ENCODE measurements at places on chromosomes 16 and 17.

DNA sequence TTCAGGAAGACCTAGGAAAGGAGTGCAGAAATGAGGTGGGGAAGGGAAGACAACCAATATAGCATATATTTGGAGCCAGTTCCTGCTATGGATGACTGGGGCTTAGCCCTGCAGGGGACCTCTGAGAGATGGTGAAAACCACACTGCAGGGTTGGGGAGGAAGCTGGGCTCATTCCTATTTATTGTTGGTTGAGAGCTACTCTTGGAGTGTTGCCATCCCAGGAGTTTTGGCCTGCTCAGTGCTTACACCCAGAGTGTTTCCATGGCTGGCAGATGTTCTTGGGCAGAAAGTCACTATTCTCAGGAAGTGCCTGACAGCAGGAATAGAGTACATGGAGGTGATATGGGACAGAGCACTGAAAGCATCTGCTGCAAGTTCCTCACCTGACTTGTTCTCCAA, 145.8 kb downstream of the SPACA3 start:
- DNase-seq = no peak

GRCh38 chr17:31587462-31587861, 196.0 kb downstream of the RAB11FIP4 start:
- no peak for DNase-seq

DNA sequence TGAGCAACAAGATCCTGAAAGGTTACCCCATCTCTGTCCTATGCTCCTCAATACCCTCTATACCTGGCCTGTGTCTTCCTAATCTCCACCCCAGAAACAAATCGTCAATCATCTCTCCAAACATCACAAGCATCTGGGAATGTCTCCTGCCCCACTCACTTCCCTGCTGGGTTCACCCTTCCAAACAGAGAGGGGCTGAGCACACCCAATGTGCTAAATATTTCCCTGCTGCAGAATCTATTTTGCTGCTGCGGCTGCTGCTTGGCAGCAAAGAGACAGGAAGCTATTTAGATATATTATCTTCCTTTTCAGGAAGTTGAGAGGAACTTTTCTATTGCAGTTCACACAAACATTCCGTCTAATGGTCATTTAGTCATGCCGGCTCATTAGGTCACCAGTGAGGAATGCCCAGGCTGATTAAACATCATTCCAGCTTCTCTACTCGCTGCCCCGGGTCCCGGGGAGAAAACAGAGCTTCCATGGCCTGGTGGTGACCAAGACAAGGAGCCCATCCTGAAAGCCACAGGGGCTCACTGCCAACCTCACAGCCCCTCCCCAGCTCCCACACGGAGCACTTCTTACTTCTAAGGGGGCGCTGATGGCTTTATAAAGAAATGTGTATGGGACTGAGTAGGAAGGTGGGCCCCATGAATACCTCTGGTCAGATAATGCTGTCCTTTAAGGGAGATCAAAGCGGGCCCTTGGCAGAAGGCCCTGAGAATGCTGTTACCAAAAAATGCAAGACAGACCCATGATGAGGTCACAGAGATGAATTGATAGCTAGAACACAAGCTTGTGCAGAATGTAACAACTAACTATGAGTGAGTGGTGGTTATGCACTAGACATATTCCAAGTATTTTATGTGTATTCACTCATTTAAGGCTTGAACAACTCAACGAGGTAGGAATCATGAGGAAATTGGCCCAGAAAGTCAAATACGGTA, 218.3 kb downstream of the SOX9 start:
- DNase-seq = no peak

GRCh38 chr17:16456742-16457316, 35.2 kb downstream of the LRRC75A start:
- DNase-seq = no peak

- DNase-seq = no peak
Measured at GRCh38 chr16:82043680-82044584, 8.9 kb downstream of the HSD17B2 start.

DNA sequence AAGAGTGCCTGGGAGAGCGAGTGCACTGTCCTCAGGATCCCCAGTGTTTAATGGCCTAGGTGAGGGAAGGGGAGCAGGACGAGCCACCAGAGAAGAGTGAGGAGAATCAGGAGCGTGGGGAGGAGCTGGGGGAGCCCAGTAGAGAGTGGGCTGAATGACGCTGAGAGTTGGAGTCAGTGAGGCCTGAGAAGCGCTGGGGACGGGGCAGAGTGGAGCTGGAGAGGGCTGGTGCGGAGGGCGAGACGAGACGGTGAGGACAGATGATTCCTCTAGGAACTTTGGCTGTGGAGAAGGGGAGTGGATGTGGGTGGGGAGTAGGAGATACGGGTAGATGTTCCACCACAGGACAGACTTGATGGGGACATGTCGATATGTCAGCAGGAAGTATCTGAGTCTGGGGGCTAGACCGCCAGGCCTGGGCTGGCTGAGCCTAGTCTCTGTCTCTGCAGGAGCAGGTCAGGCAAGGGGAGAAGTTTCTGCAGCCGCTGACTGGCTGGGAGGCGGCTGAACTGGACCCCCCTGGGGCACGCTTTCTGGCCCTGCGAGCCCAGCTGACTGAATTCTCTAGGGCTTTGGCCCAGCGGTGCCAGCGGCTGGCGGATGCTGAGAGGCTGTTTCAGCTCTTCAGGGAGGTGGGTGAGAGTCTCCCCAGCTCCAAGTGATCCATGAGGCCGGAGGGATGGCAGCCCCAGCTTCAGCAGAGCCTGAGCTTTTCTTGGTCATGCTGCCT, 4.7 kb downstream of the PLEKHG4 start:
- DNase-seq = no peak

- DNase-seq = no peak
Measured at GRCh38 chr17:68326681-68327080, 35.4 kb downstream of the ARSG start.

DNA sequence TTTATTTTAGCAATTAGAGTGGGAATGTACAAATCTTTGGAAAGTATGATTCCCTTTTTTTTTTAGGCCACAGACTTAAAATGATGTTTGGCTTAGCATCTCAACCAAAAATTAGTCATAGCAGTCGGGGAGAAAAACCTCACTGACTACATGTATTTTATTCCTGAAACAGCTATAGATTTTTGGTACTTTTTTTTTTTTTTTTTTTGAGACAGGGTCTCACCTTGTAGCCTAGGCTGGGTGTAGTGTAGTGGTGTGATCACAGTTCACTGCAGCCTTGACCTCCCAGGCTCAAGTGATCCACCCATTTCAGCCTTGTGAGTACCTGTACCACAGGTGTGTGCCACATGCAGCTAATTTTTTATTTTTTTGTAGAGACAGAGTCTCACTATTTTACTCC, 23.4 kb downstream of the RNFT1 start:
- no peak for DNase-seq

GRCh38 chr16:46621006-46621933, at the start of gene SHCBP1:
Gene SHCBP1, minus strand, starts transcription at chr16:46621379. Its CDS starts 20 bp downstream, at chr16:46621359.
- DNase-seq = peak; percentile 90

DNA sequence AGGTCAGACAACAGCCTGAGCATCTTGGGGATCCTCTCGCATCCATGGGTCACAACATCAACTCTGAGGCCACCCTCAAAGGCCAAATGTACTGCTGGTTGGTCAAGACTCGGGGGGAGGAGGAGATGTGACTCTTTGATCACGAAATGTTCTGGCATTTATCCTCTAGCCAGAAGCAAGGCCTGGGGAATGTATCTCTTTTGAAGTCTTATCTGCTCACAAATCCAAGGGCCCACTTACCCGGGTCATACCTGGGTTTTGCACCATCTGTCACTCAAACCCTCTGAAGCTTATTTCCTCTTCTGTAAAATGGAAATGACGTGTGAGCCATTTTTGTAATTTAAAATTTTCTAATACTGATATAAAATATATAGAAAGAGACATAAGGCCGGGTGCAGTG, 13.2 kb downstream of the CA7 start:
- no peak for DNase-seq

DNA sequence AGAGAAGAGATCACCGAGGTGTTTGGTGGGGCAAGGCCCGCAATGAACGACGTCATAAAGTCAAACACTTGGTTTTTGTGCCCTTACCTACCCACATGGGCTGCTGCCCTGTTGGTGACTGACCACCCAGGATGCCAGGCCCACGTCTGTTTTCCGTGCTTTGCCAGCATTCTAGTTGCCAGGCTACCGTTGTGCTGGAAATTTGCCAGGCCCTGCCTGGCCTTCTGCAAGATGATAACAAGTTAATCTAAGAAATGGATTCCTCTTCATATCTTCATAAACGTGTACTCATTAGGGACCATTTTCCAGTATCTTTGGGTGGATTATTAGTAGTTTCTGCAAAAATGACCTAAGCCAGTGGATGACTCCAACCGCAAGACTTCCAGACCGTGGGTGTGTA, 35.4 kb downstream of the SLC6A4 start:
- DNase-seq = no peak

GRCh38 chr16:20878682-20879147, 21.4 kb downstream of the DCUN1D3 start:
- no peak for DNase-seq

DNA sequence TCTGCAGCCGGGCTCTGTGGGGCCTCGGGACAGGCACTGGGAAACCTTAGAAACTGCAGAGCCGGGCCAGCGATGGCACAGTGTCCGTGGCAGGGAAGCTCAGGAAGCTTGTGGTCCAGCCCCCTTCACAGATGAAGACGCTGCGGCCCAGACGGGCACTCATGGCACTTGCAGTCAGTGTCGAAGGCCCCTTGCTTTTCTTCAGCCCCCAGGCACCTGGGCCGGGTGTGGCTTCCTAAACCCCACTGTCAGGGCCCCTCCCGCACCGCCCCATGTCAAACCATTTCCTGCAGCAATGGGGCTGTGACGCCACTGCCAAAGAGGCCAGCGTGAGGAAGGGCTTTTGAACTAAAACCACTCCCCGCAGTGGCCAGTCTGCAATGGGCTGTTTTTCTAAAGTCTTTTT, 164.0 kb downstream of the LAT start:
- DNase-seq = peak; percentile 70

DNA sequence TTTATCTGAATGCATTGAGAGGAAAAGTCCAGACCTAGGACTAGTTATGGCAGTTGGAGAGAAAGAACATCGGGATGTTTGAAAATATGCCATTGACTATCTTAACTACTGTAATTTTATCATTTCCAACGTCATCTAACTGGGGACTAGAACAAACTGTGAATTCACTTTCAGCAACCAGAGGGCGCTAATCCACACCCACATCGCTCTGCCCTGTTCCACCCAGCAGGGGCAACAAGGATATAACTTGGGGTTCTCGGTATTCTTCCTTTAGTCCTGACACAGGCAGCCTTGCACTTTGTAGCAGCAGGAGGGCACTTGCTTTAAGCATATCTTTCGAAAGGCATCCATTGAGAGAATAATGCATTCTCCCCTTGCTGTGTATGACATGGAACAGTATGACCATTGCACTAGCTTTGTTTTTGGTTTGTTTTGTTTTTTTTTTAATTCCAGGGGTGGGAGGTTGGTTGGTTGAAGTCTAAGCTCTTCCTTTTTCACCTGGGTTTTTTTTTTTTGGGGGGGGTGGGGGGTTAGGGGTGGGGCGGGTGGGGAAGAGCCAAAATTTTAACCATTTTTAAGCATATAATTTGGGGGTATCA, 31.5 kb downstream of the SIAH1 start:
- DNase-seq = peak; percentile 69

- DNase-seq = no peak
Measured at GRCh38 chr16:65621640-65622039, 499.8 kb upstream of the CDH11 start.

DNA sequence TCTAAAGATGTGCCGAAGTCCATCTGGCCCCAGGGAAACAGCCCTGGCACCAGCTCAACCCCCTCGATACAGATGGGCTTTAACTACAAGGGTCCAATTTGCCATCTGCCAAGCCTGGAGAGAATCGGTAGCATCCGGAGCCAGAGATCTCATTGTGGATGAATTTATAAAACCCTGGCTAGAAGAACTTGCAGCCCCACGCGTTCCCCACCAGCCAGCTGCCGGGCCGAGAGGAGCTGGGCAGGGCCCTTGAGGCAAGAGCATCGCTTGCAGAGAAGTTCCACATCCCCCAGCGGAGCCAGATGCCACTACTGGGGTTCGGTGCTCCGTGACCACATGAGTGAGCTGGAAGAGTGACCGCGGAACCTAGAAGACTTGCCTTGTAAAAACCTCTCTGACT, 65.3 kb upstream of the NOL11 start:
- no peak for DNase-seq

GRCh38 chr16:66790130-66790733, 11.2 kb downstream of the TERB1 start:
- no peak for DNase-seq

GRCh38 chr16:56013962-56014552, 138.9 kb upstream of the CES5A start:
- peak; percentile 68 for DNase-seq

DNA sequence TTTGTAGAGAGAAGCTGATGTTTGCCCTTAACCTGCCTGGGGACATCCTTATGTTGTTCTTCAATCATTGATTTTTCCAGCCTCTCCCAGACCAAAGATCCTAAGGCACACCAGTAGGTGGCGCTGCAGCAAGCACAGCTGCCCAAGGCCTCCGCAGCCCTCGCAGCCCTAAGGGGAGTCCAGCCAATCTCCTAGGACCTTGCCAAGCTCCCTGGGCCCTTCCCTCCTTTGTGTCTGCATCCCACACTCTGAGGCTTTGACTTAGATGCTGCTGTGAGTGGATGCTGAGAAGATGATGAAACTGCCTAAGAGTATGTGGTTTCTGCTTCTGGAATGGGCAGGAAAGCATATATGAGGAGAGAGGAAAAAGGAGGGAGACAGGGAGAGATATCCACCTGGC, 47.1 kb downstream of the SPACA3 start:
- DNase-seq = peak; percentile 60

DNA sequence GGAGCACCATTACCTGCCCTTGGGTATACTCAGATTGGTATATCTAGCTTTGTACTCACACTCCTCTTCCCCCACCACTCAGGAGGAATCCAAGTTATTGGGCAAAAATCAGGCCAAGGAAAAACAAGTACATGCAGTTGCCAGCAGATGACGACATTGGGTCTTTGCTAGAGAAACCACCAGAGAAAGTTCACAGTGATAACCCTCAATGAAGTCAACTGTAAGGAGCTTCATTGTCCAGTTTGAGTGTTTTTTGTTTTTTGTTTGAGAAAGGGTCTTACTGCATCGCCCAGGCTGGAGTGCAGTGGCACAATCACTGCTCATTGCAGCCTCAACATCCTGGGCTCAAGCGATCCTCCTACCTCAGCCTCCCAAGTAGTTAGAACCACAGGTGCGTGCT, 34.6 kb upstream of the TOX3 start:
- DNase-seq = no peak

GRCh38 chr16:50497592-50497991, 50.6 kb upstream of the NKD1 start:
- DNase-seq = no peak

DNA sequence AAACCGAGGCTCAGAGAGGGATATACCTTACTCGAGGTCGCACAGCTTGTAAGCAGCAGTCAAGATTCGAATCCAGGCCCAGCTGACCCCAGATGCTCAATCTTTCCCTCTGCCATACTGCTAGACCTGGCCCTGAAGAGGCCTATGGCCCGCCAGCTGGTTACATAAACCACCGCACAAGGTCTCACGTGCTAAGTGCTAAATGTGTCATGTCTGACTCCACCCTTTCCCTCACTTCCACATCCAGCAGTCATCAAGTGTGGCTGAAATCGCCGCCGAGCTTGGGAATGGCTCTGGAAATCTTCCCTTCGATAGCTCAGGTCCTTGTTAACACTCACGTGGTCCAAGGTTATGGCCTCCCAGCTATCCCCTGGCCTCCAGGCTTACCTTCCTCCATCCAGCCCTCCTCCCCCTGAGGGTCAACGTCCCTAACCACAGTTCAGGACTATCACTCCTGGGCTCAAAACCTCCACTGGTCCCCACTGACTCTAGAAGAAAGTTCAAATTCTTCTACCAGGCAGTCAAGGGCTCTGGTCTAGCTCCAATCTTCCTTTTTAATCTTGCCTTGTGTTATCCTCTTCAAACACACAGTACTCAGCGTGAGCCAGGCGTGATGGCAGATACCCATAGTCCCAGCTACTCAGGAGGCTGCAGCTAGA, 3.5 kb downstream of the ZBTB4 start:
- no peak for DNase-seq
